NCI-H460 (cell line): ENCODE measurements at places on chromosomes 3 and 15.

DNA sequence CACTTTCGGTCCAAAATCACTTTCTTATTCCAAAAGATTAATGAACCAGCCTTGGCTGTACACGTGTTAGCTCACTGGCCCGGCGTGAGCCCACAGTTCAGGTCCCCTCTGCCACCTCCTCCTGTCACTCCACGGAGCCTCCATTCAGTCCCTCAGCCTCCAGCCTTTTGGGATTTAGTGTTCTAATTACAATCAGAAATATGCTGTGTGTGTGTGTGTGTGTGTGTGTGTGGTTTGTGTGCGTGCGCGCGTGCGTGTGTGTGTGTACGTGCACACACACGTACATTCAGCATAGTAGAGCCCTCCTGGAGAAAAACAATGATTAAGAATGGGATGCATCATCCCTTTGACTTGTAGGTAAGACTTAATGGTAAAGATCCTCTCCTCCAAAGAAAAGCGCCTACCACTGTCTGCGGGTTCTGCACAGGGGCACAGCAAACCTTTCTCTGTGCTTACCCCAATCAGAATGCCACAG is 801 bp downstream of the CA12 start:
- DNase-seq = no peak

GRCh38 chr3:152452318-152452717 is 183.6 kb downstream of the MBNL1 start:
- no peak for DNase-seq

DNA sequence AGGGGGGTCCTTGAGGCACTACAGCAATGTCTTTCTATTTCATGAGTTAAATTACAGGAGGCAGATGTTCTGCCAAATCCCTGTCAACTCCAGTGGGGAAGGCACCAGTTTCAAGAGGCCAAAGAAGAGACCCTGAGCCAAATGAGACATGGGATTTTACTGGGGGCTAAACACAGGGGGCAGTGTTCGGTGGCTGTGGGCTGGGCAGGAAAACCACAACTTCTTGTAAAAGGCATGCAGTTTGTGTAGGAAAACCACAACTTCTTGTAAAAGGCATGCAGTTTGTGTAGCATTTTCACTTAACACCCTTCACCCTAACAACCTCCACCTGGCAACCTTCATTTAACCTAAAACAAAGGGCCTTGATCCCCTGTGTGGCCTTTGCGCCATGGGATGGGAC is 61.0 kb downstream of the POLR2M start:
- no peak for DNase-seq

DNA sequence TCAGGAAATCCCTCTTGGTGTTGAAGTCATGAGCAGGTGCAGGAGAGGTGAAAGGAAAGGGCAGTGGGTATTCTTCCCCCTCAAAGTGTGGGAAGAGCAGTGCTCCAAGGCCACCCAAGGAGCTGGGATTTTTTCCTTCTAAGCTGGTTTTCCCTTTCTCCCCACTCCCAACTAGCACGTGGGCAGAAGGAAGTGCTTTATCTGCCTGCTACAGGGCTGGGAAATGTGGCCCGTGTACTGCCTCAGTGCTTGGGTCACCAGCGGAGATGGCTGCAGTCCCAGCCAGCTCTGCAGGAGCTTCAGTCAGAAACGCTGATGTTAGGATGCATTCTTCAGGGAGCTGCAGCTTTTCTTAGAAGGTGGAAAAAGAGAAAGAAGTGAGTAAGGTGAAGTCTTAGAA is 99.2 kb downstream of the CACNA1D start:
- no peak for DNase-seq

DNA sequence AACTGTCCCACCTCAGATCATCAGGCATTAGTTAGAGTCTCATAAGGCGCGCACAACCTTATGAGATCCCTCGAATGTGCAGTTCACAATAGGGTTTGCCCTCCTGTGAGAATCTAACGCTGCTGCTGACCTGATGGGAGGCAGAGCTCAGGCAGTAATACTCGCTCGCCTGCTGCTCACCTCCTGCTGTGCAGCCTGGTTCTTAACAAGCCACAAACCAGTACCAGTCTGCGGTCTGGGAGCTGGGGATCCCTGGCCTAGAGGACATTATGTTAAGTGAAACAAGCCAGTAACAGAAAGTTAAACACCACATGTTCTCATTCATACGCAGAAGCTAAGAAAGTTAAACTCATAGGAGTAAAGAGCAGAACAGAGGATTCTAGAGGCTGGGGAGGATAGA is 47.0 kb downstream of the MAP3K13 start:
- no peak for DNase-seq

DNA sequence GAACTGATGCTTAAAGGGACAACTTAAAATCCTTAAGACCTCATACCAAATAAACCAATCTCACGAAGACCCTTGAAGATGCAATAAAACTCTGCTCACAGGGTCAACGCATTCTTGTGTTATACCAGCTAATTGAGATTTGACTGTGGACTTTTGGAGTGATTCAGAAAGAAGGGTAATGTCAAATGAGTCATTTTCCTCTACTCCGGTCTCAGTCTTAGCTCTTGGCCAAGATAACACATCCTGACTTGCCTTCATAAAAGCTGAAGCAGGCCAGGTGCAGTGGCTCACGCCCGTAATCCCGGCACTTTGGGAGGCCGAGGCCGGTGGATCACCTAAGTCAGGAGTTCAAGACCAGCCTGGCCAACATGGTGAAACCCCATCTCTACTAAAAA is 3.8 kb downstream of the PKM start:
- DNase-seq = peak; percentile 56

- no peak for DNase-seq
These were observed 78.4 kb downstream of the CHL1 start for GRCh38 chr3:274927-275326.

DNA sequence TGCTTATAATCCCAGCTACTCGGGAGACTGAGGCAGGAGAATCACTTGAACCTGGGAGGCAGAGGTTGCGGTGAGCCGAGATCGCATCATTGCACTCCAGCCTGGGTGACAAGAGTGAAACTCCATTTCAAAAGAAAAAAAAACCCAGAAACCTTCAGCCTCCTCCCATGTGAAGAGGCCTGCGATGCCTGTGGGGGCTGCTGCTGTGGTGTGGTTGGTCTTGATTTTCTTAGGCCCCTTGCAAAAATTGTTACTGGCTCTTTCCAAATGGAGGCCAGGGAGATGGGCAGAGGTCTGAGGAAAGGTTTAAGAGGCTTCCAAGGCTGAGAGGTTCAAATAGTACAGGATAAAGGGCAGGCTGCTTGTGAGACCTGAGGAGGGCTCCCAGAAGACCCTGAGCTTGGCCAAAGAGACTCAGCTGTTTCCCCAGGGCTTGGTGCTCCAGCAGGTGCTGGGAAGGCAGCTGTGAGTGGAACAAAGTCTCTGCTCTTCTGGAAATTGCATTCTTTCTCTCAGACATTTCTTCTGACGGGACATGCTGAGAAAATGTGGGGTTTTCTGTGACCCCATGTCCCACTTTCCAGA is 18.4 kb downstream of the GCSAM start:
- no peak for DNase-seq
